Stimulated activated CD8-positive, alpha-beta memory T cell treated with anti-CD3 and anti-CD28 coated beads, Interleukin-4, amount 100 ng/mL, for 4 hours (primary cell): ENCODE measurements at places on chromosomes 4 and X.

- no peak for DNase-seq
Measured at GRCh38 chr4:120228086-120228485, 161.4 kb upstream of the MAD2L1 start.

- no peak for DNase-seq
Measured at GRCh38 chr4:88854481-88854880, 156.9 kb upstream of the NAP1L5 start.

- no peak for DNase-seq
Measured at GRCh38 chr4:47334652-47335051, 128.8 kb downstream of the COMMD8 start.

DNA sequence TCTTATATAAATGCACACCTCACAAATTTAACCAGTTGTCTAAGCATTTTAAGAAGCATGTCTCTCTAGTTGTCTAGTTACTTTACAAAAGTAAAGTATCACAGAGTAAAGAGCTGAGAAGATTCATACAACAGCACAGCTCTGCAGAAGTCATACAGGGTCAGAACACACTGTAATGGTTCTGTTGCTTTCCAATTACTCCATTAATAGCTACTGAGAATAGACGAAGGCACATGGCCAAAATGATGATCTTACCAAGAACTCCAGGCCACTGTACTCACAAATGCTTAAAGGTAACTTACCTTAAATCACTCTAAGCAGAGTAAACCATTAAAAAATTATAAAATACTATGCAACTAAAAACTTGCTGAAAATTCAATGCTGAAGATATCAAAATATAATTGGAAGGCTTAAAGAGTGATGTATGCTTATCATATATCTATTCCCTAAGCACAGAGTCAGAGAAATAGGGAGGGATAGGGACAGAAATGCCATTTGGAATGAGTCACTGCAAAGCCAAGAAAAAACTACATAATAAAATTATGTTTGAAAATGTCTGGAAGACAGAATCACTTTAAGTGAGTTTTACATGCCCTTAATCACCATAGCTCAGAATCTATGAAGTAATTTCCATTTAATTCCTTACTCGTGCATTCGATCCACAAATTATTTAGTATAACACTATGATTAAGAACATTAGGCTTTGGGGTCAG lies 71.0 kb downstream of the DDX60L start:
- DNase-seq, result no peak

- DNase-seq, result no peak
Measured at GRCh38 chrX:41381685-41382084, 47.7 kb downstream of the DDX3X start.

- no peak for DNase-seq
Measured at GRCh38 chr4:86926435-86927086, 8.2 kb upstream of the AFF1 start.

DNA sequence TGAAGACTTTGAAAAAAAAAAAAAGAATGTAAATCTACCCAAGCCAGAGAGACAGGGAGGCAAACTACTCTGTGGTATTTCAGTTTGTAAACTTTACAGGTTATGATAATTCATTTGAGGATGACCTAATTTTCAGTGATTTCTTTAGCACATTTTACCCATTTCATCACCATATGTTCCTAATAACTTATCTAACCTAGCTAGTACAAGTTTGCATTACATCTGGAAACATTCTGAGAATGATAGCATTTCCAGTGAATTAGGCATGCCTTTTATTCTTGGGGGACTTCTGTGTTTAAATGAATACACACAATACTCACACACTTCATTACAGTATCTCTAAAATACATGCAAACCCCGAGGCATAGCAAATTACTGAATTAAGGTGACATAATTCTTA lies 1055.5 kb downstream of the PCDH18 start:
- DNase-seq, result no peak

GRCh38 chr4:79996851-79997250 lies 76.2 kb downstream of the ANTXR2 start:
- DNase-seq, result no peak

DNA sequence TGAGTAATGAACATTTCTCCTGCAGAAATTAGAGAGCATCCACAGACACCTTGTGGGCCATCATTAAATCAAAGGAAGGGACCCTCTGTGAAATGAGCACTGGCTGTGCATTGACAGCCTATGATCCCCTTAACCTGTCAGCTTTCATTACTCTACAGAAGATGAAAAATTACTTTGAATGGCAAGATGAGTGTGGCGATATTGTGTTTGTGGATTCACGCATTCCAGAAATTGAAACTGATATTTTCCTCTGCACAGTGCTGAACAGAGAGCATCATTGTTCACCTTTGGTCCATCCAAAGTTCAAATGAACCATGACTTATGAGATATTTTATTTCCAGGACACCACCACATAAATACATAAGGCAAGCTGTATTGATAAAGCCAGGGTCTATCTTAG lies 374.8 kb upstream of the ANXA10 start:
- no peak for DNase-seq

DNA sequence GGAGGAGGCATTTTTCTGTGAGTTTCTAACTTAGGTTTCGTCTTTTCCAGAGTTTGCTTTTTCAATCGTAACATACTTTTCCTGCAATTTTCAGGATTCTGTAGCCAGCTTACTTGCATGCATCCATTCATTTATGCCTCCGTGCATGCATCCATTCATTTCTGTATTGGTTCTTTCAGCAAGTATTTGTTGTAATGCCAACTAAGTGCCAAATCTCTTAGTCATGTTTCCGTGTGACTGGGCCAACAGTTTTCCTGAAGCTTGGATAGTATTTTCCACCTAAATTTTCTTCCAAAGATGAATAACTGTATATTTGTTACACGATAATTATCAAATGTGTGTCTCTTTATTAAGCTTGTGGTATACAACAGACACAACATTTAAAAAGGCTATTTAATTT lies 41.5 kb downstream of the CBLL2 start:
- DNase-seq, result no peak

DNA sequence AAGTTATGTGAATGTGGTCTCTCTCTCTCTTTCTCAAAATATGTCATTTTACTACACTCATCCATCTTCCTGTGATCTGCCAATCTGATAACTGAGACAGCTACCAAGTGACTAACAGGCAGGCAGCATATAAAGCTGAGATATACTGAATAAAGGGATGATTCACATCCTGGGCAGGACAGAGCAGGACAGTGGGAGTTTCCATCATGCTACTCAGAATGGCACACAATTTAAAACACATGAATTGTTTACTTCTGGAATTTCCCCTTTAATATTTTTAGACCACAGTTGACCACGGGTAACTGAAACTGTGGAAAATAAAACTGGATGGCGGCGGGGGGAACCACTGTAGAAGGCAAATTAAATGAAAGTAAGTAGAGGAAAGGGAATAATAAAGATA lies 58.6 kb upstream of the DCTD start:
- no peak for DNase-seq

GRCh38 chr4:47624031-47624441 lies 139.0 kb downstream of the ATP10D start:
- no peak for DNase-seq

DNA sequence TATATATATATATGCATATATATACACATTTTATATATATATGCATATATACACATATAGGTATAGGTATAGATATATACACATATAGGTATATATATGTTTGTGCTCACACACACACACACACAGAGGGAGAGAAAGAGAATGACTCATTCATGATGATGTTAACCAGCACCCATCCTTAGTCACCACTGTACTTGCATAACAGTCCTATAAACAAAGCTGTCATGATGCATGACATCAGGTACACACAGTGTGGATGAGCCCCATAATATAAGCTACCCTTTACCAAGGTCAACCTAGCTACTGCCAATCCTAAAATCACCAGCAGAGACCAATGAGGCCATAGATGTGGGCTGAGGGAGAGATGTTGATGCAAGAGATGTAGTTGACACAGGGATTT lies 1408.0 kb downstream of the RAPGEF2 start:
- no peak for DNase-seq

DNA sequence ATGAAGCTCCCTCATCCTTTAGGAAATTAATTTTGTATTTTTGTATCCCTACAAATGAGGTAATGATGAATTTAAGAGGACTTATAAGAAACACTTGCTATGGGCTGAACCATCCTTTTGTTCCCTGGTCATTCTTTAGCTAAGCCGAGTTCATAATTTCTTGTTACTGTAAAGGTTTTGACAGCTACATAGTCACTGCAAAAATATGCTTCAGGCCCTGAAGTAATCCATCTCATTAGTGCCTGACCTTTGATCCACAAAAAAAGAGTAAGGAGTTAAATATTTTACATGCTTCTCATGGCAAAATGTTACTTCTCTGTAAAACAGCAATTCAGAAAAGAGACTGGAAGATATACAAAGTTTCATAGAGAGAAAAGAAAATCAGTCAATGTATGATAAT lies 290.6 kb upstream of the SLIT2 start:
- DNase-seq, result no peak

- DNase-seq, result no peak
Measured at GRCh38 chrX:150364347-150365050, 1.4 kb downstream of the MAMLD1 start.

DNA sequence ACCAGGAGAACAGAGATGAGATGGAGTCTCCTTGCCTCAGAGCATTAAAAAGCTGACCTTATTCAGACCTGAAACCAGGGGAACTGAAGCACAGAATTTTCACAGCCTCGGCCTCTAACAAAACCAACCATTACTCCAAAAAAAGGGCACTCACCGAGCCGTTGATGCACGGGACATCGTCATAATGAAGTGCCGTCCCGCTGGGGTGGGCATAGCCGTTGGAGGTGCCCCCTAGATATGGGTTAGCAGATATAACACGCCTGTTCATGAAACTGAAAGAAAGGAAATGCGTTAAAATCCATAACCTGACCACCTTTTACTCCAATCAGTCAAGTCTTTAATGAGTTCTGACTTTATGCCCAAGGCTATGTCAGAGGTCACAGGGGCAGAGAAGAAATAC lies 153.6 kb downstream of the AFAP1 start:
- no peak for DNase-seq

GRCh38 chr4:98615991-98616390 lies 42.4 kb downstream of the TSPAN5 start:
- no peak for DNase-seq

DNA sequence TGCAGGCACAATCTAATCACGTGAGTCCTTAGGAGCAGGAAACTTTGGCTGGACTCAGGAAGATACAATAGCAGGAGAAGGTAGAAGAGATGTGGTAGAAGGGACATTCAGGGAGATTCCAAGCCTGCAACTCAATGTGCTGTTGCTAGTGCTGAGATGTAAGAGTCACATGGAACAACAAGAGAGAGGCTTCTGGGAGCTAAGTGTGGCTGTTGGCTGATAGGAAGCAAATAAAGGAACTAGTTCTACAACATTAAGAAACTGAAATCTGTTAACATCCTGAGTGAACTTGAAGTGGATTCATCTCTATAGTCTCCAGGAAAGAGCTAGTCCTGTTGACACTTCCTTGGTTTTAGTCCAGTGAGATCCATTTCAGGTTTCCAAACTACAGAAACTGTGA lies 1207.4 kb downstream of the ADGRL3 start:
- no peak for DNase-seq

DNA sequence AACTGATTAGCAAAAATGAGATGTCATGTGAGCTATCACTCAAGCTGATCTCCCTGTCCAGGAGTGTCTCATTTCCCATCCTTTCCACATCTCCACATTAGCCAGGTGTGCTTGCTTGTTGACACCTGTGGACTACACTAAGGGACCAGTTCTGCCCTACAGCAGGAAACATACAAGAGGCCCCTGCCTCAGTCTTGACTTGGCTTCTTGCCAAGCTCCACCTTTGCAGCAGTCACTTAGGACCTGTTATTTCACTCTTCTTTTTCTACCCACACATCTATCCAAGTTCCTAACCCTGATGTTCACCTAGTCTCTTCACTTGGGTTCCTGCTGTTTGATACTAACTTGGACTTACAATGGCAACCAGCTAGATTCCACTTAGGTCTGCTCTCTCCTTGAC lies 13.2 kb downstream of the FRMD7 start:
- DNase-seq, result no peak

DNA sequence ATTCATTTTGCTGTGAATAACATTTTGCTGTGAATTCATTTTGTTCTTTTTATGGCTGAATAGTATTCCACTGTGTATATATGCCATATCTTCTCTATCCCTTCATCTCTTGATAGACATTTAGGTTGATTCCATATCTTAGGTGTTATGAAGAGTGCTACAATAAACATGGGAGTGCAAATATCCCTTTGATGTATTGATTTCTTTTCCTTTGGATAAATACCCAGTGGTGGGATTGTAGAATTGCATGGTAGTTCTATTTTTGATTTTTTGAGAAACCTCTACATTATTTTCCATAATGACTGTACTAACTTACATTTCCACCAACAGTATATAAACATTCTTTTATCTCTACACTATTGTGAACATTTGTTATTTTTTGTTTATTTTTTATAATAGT lies 555.9 kb downstream of the PDHA2 start:
- no peak for DNase-seq

DNA sequence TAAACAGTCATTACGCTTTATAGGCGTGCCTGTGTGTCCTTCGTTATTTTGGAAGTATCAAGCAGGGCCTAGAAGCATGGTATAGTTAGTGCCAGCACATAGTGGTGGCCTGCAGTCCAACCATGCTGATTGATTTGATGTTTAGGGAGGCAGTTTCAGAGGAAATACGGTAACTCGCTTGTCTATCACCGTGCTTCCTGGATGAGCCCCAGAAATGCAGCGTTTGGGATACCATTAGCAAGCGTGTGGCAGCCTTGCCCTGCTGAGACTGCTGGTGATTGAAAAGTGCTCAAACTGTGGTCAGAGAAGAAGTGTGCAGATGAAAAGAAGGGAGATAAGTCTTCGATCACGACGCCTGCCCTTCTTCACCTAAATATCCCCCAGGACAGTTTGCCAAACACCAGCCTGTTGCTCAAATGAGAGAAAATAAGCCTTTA lies 158.4 kb downstream of the CHIC2 start:
- DNase-seq, result no peak

- no peak for DNase-seq
Measured at GRCh38 chr4:155143512-155143911, 64.9 kb upstream of the NPY2R start.

DNA sequence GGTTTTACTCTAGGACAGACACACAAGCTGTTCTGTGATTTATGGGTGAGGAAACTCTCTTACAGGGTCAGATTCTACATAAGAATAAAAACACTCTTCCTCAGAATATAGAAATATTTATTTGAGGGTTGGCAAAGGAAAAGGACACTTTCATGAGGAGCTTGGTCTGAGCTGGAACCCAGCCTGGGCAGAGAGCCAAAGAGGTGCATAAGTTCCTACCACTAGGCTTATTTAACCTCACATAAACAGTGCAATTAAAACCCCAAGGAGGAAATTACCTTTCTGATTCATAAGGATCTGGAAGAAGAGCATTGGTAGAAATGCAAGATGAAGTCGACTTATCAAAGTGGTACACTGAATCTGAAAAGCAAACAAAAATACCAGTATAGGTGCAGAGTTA lies 32.9 kb downstream of the SETD7 start:
- DNase-seq, result no peak

- no peak for DNase-seq
Measured at GRCh38 chr4:3111461-3111860, 37.0 kb downstream of the HTT start.
